ENCODE measurements at places on chromosomes 3 and 15. TPM values are rescaled to one million over a fixed set of nuclear protein-coding genes. Genes with fewer than 3 reads are reported as not detected.

CTXND1 gene
- not detected for total RNA-seq

LINS1 gene
- total RNA-seq, result 38.6 TPM

NR2E3 gene
- not detected for total RNA-seq

TM4SF4 gene
- total RNA-seq, result not detected

GOLGA6D gene
- total RNA-seq, result not detected

Measured in activated naive CD8-positive, alpha-beta T cell treated with anti-CD3 and anti-CD28 coated beads, Interleukin-2, amount 10 ng/mL, durations not matched to agents 7 days and 5 days (primary cell).